ENCODE measurements at places on chromosomes 6 and 20.

- DNase-seq: no peak
Observed at GRCh38 chr6:28996844-28997510, 8.1 kb downstream of the ZNF311 start.

GRCh38 chr6:135185483-135185882 is 4.4 kb downstream of the MYB start:
- DNase-seq: no peak

GRCh38 chr6:111970426-111970825 is 83.5 kb upstream of the CCN6 start:
- DNase-seq: no peak

DNA sequence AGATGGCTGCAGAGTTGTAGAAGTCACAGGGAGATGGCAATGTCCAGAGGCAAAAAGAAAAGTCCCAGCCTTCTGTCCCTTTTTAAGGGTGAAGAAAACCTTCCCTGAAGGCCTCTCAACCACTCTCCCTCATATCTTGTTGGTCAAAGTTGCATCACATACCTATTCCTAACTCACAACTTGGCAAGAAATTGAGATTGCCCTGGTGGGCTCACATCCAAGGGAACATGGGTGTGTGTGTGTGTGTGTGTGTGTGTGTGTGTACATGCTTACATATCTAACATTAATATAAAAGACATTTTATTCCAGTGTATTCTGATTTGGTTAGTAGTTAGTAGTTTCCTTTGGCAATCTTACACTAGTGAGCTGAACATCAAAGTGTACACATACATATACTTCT is 144.3 kb upstream of the SALL4 start:
- DNase-seq: no peak

Measured in foreskin keratinocyte (primary cell).